ENCODE measurements at places on chromosomes 4 and X.

GRCh38 chr4:16187455-16187854 is 38.8 kb downstream of the TAPT1 start:
- DNase-seq, result no peak

DNA sequence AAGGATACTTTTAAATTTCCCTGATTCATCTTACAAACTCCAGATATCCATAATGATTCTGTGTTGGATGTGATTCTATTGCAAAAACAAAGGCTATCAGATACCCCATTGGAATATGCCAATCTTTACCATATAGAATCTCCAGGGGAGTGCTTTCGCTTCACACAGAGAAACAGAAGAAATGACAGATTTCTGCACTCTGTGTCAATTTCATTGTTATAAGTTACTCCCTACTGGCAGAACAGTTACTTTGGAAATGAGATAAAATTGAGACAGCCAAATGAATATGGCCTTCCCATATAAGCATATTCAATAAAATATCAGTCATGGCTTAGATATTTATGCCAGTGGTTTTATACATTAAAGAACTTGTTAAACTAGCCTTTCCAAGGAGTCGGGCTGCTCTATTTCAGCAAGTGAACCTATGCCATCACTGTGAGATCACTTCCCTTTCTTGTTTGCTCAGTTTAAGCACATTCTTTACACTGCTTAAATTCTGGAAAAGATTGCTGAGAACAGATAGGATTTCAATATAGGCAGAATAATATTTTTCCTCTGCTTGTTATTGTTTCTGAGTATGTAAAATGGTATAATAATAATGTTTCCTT is 127.5 kb upstream of the ANXA10 start:
- no peak for DNase-seq

DNA sequence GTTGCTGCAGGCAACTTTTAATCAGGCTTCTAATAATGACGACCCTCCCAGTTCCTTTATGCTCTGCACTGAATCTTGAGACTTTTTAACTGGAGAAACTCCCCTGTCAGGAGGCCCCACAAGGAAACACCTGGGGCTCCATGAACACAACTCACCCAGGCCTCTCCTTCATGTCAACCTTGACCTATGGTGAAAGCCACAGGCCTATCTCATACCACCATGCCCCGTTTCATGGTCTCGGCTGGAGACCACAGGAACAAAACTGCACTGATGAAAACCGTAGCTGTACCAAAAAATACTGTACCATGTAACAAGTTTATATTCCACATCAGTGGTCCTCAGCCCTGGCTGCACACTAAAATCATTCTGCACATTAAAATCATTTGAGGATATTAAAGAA is 57.0 kb downstream of the ZNF827 start:
- no peak for DNase-seq

GRCh38 chr4:158420782-158421181 is 100.9 kb upstream of the RXFP1 start:
- no peak for DNase-seq

DNA sequence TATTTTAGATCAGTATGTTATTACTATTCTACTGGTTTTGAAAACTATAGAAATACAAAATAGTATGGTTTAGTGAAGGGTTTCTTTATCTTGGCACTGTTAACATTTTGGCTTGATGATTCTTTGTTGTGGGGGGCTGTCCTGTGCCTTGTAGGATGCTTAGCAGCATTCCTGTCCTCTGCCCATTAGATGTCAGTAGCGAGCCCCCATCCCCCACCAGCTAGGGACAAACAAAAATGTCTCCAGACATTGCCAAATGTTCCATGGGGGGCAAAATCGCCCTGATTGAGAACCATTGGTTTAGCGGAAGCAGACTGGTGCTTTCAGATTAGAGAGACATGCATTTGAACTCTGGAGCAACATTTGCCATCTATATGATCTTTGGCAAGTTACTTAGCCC is 23.3 kb downstream of the SPARCL1 start:
- DNase-seq, result no peak

GRCh38 chr4:134708026-134708425 is 506.4 kb upstream of the PABPC4L start:
- no peak for DNase-seq

DNA sequence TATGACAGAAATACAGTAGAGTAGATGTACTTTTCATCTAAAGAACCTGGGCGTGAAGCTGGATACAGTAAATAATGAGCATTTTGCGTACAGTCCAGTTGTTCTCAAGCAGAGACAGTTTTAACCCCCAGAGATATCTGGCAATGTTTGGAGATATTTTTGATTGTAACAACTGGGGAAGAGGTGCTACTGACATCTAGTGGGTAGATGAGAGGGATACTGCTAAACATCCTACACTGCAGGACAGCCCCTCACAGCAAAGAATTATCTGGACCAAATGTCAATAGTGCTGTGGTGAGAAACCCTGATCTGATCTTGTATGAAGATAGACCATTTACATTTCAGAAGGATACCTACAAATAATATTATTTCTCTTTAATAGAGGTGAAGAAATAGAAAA is 200.2 kb upstream of the FAM47A start:
- DNase-seq, result no peak

DNA sequence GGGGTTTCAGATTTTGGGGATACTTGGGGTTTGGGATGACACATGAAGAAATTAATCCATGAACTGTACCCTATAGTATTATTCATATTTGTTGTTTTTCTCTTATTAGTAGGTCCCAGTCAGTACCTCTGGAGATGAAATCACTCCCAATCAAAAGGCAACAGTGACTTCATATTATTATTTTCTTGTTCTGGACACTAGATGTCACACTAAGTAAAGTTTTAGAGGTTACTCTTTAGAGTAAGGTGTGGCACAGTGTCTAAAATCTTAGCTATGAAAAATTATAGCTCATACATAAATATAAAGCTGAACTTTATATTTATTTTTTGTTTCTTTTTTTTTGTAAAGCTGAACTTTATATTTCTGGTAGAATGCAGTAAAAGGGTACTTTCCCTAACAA is 35.1 kb downstream of the FAM114A1 start:
- peak; percentile 59 for DNase-seq

- DNase-seq, result no peak
Observed at GRCh38 chr4:35933901-35934300, 310.4 kb downstream of the ARAP2 start.

DNA sequence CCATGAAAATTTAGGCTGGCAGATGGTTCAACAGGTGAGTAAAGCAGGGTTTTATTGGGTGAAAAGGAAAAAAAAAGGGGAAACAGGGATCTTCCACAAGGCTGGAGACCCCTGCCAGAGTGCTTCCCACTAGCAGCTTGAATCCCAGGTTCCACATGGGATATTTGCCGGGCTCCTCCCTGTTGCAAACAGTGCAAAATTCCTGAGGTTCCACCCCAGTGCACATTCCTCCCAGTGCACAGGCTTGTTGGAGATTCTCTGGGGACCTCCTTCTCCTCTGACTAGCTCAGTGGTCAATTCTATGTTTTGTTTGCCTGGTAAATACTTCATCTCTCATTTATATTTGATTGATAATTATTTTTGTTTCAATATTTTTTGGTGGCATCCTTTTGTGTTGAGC is 66.4 kb upstream of the UGT2B15 start:
- DNase-seq, result no peak

GRCh38 chrX:133859336-133859735 is 126.1 kb downstream of the GPC3 start:
- no peak for DNase-seq

DNA sequence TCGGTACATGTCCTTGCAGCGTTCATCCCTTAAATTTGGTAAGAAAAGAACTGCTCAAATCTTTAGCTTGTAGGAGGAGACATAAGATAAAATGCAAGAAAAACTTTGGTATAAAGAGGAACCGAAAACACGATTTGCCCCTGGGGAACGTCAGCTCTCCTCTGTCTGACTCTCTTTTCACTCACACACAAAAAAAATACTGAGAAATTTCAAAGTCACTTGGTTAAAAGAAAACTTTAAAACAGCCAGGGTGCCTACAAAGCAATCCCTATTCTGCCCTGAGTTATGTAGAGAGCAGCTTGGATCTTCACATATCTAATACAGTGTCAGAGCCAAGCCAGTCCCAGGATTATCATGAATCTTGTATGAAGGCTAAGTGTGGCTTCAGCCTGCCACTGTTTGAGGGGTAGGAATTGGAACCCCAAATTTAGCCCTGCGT is 248.5 kb upstream of the CXXC4 start:
- no peak for DNase-seq

DNA sequence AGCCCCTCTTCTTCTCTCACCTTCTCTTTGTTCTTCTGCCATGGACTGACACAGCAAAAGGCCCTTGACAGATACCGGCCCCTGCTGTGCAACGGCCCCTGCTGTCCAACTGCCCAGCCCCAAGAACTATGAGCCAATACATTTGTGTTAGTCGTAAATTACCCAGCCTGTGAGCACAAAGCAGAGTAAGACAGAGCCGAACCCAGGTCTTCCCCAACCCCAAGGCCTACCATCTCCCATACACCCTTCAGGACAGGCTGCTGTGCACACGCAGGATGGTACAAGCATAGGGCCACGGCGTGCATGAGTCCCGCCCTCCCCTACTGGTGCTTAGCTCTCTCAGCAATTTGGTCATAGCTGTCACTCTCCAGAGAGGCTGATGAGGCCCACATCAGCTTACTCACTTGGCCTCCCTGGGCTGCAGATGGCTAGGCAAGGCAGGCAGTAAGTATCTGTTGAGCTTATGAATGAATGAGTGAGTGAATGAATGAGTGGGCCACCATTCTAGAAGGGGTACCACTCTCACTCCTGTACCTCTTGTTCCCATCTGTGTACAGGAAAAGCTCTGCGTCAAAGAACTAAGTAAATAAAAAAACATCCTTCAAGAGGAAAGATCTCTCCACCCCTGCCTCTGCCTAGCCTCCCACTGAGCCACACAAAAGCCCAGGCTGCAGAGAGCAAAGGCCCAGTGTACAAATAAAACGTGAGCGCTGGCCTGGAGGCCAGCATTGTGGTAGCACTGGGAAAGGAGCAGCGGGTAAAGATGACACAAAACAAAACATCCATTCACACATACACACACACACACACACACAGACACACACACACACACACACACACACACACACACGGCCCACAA is 13.9 kb downstream of the WDR1 start:
- no peak for DNase-seq

DNA sequence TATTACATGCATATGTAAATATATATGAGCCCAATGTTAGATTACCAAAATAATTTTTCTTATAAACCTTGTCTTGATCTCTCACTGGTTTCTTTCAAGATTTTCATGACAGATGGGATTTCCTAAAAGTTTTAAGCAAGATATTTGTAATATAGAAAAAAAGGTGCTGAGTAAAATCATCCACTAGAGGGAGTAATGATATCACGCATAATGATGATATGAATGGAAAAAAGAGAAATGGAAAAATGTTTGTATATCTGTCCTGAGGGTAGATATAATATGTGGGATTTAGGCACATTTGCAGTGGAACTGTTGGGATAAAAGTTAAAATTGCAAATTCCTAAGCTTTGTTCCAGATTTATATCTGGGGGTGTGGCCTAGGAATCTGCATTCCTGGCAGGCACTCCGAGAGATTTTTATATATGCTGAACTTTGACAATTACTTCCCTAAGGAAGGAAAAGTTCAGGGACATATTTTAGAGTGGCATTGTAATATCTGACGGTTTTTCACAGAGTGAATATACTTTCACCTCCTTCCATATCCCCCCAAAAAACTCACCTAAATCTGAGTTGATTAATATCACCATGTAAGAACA is 60.5 kb downstream of the TMA16 start:
- peak; percentile 43 for DNase-seq

- DNase-seq, result no peak
Observed at GRCh38 chr4:105386012-105386411, 87.8 kb downstream of the PPA2 start.

GRCh38 chrX:129963729-129964128 is 18.7 kb upstream of the BCORL1 start:
- DNase-seq, result no peak

- DNase-seq, result no peak
Observed at GRCh38 chr4:153573221-153573620, 107.1 kb downstream of the TMEM131L start.

DNA sequence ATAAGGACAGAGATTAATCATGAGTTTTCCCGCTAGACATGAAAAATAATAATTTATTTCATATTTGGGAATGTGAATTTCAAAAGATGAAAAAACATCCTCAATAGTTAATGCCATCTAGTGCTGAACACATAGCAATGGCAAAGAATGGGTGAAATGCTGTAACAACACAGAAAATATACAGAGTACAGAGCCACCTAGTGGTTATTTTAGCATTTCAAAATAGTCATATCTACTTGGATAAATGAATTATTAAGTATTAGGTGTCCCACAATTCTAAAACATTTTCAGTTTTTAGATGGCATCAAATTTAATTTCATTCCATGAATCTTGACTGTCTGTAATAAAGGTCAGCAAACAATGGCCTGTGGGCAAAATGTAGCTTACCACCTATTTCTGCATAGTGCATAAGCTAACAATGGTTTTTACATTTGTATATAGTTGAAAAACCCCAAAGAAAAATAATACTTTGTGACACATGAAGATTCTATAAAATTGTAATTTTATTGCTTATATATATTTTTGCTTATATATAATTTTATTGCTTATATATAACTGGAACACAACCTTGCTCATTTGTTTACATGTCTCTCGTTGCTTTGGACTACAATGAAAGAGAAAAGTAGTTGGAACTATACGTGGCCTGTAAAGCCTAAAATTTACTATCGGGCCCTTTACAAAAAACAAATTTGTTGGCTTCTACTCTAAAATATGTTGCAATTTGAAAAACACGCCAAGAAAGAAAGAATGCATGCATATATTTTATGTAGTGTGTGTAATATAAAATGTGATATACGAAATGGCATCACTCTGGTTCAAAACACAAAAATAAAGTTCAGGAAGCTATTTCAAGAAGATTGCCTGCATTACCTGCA is 99.1 kb upstream of the FAM47C start:
- DNase-seq, result no peak

- DNase-seq, result peak; percentile 1
Observed at GRCh38 chr4:175891851-175892250, 79.8 kb upstream of the GPM6A start.

- no peak for DNase-seq
Observed at GRCh38 chr4:44914748-44915147, 188.4 kb upstream of the GNPDA2 start.

DNA sequence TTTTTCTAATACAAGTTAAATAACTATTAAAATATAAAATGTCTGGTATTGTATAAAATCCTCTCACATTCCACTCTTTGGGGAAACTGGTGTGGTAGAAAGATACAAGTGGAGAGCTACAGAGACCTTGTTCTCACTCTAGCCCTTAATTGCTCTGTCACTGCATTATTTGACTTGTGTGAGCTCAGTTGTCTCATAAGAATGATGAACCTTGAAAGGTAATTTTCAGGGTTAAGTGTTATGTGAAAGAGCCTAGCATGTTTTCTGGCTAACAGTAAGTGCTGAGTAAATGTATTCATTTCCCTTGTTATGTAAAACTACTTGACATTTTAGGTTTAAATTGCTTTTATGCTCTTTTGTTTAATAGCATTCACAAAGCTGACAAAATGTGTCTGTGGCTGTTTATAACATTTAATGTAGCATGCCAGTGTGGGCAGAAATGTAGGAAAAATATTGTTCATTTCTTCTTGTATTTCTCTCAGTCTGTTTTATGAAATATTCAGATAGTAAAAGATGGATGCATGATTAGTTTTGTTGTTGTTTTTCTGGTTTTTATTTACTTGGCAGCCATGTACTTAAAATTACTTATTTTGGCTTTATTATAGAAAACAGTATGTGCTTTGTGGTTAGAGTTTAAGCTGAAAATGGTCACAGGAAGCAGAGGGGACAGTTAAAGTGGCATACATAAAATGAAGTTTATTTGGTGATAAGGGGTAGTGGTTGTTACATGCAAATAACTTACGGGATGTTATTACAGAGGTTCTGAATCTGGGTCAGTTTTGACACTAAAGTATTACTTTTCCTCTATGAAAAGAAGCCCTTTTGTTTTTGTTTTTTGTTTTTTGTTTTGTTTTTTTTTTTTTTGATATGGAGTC is 29.2 kb downstream of the SLAIN2 start:
- no peak for DNase-seq

All from CD4-positive, alpha-beta T cell treated with Interleukin-10 for 1 hour (primary cell).